DND-41 (cell line): ENCODE measurements at places on chromosomes 16 and 17.
A peak's percentile ranks its signal among the peaks of the same experiment; 100 is the strongest.

DNA sequence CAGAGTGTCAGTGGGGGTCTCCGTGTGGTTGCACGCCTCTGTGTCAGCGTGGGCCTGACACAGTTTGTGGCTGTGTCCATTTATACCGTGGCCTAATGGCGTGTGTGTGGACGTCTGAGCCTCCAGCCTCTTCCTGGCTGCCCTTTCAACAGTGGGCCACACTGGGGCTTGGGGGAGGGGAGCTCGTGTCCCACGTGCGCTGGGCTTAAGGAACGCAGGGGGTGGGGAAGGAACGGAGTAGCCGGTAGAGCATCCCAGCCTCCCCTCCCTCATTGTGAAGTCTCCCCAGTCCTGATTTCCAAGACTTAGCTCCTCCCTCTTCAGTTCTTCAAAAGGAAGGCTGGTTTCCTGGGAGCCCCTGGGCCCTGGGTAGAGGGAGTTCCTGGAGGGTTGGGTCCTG is 9.5 kb upstream of the HES7 start:
- DNase-seq, result no peak

DNA sequence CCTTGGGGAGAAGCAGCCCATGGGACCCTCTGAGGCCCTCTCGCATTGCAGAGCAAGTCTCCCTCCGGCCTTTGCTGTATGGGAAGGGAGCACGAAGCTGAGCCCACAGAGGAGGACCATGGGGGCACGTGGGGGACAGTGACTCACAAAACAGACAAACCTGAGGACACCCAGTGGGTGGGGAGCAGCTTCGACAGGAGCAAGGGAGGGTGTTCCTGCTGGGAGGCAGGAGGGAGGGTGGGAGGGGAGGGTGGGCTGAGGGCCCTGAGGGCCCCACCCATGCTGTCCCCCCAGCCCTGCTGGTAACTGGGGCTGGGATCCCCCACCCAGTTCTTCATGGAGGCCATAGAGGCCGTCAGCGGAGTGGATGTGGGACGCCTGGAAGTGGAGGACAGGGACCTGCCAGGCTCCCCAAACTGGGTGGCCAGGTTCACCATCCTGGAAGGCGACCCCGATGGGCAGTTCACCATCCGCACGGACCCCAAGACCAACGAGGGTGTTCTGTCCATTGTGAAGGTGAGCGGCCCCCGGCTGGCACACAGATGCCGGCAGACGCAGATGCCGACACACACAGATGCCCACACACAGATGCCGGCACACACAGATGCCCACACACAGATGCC is 12.5 kb downstream of the SLC22A31 start:
- DNase-seq, result no peak

- no peak for DNase-seq
Measured at GRCh38 chr16:30691907-30692306, 7.1 kb upstream of the SRCAP start.

DNA sequence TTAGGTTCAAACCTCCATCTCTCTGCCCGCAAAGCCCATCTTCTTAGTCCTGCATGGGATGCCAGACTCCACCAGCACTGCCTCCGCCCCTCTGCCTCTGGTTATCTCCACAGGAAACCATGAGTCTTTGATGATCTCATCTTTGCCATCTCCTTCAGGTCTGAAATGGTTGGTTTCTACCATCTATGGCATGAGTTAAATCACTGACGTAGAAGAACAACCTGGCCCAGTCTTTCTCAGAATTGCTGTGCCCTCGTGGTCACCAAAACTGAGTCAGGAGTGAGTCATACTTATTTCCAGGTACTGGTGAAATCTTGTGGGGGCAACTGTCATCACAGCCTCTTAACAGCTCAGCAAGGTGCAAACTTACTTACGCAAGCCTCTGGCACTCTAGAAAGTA is 468.7 kb upstream of the C16orf82 start:
- DNase-seq, result peak; percentile 69

- no peak for DNase-seq
Measured at GRCh38 chr16:80468029-80468428, 72.8 kb upstream of the DYNLRB2 start.

DNA sequence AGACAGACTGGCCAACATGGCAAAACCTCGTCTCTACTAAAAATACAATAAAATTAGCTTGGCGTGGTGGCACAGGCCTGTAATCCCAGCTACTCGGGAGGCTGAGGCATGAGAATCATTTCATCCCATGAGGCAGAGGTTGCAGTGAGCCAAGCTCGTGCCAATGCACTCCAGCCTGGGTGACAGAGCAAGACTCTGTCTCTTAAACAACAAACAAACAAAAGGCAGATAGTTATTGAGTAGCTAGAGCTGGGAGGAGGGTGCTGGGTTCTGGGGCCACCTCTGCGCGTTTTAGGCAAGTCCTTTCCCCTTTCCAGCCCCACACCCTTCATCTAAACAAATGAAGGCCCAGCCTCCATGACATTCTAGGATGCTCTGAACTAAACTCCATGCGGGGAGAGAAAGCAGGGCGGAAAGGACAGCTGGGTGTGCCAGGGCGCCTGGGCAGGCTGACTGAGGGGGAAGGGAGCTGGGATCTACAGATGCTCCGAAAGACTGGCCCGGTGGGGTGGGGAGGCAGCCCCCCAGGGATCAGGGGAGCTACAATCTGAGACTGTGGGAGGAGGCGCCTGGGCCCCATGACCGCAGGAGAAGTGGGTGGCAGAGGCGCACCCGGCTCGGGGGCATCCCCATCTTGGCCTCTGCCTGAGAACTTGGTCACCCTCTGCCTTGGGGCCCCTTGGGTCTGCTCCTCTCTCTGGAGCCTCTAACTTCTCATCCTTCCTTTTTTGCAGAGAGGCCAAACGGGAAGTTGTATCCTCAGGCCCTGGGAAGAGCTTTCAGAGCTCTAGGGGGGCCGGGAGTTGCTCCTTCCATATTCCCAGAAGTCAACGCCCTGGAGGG is 910 bp downstream of the ITGAL start:
- no peak for DNase-seq

DNA sequence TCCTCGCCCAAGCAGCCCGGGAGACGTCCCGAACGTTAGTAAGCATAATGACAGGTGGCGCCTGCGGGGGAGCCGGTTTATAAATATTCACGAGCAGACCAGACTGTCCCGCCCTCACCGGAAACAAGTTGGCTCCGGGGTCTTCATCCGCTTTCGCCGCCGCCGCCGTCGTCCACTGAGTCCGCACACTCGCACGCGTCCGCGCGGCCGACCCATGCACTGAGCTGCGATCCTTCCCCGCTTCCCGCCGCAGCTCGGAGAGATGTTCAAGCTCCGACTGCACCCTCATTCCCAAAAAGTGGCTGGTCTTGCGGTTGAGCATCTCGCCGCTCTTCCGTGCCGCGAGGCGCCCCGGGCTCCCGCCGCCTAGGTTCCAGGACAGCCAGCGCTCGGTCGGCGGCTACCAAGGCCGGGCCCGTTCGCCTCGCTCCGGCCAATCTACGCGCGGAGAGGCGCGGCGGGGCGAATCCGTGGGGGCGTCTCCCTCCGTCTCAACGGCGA is 385 bp downstream of the CFAP119 start:
- peak; percentile 65 for DNase-seq
